ENCODE measurements at places on chromosomes 1 and 21.

DNA sequence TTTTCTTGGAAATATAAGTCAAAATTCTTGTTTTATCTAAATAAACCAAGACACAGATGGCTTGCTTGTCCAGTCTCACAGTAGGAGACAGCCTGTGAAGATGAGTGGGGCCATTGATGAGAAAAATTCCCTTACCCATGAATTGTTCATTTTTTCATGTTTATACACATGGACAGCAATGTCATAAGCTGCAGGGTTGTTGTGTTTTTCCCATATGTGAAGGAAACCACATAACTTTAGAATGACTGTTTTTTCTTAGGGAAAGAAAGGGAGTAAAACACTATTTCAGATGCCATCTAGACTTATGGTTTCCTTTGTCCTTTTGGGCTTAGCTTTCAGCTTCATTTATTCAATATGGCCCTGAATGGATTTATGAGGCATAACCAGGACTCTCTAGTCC is 622.5 kb upstream of the NR5A2 start:
- no peak for DNase-seq

DNA sequence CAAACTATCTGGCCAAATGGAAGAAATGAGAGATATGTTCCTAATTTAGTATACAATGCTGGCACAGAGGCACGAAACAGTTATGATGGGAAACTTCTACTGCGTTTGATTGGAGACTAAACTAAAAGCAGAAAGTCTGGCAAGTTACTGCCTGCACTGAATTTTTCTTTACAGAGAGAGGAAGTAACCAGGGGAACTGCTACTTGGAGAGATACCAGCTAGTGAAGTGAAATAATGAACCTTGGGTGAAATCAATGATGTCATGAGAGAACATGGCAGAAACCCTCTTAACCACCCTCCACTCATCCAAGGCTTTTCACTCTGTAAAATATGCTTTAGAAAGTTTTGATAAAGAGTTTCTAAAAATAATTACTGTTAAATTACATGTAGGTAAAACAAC is 29.3 kb downstream of the NIBAN1 start:
- peak; percentile 84 for DNase-seq

DNA sequence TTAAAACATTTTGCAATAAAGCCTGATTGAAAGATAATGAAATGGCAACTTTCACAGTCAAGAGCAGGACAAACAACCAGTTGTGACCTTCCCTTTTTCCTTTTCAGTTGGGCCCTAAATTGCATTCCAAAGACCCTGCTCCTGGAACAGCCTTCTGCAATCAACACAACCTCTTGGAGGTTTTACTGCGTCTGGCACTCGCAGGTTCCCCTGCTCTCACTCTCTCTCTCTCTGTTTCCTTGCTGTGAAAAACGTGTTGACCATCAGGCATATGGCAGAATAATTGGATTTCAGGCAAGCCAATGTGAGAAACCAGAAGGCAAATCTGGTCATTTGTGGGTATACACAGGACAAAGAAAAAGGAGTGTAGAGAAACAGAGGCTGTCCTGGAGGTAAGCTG is 23.2 kb downstream of the SLC44A5 start:
- no peak for DNase-seq

- DNase-seq = peak; percentile 71
Observed at GRCh38 chr1:17984583-17984982, 123.0 kb upstream of the IGSF21 start.

GRCh38 chr1:58204284-58204683 is 342.2 kb downstream of the OMA1 start:
- no peak for DNase-seq

GRCh38 chr1:194478731-194479130 is 1292.3 kb upstream of the B3GALT2 start:
- DNase-seq = no peak

GRCh38 chr1:159746666-159747065 is 32.3 kb upstream of the CRP start:
- no peak for DNase-seq

GRCh38 chr1:105337420-105337819 is 1587.7 kb downstream of the AMY1C start:
- DNase-seq = no peak

DNA sequence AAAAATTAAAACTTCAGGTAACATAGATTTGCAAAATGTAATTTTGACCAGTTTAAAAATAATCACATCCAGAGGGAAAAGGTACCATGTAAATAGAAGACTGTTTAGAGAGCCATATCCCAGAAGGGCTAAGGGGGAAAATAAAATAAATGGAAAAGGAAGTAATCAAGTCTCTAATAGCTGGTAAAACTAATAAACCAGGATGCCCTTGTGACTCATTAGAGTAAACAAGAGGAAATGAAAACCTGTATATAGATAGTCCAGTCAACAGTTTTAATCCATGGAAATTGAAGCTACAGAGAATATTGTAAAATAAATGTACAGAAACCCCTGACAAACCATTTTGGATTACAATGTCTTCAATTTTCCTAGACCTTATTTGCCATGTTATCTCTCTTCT is 698.0 kb upstream of the RGS18 start:
- no peak for DNase-seq

GRCh38 chr1:21341022-21341421 is 50.8 kb upstream of the ECE1 start:
- no peak for DNase-seq

- DNase-seq = no peak
Observed at GRCh38 chr1:87274851-87275250, 53.8 kb upstream of the LMO4 start.

- no peak for DNase-seq
Observed at GRCh38 chr21:42970946-42971653, 3.3 kb upstream of the PKNOX1 start.

- DNase-seq = no peak
Observed at GRCh38 chr1:30172757-30173156, 550.6 kb downstream of the MATN1 start.

DNA sequence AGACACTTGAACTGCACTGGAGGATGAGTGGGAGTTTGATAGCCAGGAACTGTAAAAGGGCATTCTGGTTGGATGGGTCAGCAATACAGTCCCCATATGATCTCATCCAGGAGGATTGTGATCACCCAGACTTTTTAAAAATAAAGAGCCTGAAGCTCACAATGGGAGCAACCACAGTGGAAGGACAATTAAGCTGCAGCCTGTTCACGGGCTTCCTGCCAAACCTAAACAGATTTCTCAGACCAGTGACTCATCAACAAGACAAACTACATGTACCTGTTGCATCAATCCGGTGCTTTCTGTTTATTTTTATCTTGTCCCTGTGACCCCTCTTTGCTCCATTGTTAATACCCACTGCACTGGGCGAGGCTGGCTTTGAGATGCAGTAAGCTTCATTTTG is 52.3 kb downstream of the PAPPA2 start:
- no peak for DNase-seq

DNA sequence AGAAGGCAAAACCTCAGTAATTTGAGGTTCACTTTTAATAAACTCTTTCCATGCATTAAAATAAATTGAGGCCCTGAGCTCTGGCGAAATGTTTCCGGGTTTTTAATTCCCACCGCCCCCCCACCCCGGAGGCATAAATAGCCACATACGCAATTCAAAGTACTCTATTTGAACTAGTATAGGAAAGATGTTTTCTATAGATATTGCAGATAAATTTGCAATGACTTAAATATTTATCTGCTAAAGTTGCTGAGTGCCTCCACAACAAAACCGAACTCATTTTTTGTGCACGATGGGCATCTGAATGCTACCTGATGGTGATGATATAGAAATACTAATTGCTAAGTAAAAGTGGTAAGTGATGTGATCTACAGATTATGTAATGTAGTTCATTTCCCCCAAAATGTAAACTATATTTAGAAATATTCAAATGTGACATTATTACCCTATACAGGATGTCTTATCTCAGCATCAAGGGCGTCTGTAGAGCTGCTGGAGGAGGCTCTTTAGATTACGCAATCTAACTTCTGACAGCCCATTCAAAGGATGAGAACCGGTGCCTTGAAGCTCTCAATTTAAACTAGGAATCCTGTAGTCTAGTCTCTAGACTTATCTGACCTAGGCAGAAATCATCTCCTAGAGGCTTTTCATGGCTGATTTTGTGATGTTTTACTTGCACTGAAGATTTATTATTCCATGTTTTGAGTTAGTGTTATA is 8.5 kb downstream of the IRF2BP2 start:
- DNase-seq = peak; percentile 80

DNA sequence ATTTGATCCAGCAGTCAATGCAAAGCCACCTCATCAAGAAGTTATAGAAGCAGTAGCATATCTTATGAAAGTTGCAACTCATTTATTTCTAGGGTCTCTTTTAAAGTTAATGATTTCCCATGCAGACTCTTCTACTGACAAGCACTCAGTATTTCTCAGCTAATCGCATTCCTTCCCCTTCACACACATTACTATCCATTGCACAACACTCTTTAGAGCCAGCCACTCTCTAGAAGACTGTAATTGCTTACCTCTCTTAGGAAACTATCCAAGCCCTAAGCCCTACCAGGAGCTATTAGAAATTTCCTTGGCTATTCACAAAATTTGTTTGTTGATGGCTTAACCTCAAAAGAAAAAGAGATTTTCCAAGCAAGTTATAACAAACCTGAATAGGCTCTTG is 106.0 kb downstream of the ADAMTS1 start:
- DNase-seq = no peak

All from suppressor macrophage (primary cell).